NCI-H510A treated with DMSO at 0.1 percent for 48 hours (cell line): ENCODE measurements at places on chromosomes 7 and 10.

DNA sequence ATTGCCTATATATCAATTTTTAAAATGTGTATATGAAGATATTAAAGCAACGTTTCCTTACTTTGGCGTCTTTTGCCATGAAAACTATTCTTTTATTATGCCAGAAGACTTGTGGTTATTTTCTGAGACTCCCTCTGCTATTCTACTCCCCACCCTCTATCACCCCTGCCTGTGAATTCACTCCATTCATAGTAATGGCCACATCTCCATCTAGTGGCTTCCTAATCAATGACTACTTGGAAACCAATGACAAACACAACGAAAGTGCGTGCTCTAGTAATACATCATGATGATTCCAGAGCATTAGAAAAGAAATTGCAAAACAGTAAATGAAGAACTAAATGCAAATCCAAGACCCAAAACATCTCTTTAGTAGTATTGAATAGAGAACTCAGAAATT is 186.7 kb upstream of the HGF start:
- no peak for DNase-seq

DNA sequence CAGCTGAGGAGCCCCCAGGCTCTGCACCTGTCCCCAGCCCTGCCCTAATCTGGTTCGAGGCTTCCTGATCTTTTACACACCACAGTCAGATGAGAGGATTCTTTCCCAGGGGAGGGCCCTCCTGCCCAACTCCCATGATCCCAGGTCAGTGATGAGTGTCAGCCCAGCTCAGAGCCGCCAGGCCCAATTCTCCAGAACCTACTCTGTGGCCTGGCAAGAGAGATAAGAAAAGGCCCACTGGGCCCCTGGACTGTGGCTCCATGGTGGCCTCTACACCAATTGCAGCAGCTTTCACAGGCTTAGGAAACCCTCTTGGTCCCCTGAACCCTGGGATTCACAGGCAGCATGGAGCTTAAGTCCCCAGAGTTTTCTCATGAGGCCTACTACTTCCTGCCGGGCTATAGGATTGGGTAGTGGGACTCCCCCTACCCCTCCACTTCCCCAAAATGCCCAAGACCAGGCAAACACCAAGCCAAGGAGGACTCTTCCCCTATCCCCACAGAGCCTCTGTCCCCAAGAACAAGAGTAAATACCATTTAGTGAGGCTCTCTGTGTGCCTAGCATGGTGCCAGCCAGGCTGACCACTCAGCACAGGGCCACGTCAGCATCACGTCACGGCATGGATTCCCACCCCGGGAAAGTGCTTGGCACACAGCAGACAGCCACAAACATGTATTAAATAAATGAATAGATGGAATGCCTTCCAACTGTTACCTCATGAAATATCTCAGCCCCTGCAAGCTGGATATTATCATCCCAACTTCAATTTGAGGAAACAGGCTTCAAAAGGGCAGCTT is 100.0 kb downstream of the GRID1 start:
- no peak for DNase-seq

DNA sequence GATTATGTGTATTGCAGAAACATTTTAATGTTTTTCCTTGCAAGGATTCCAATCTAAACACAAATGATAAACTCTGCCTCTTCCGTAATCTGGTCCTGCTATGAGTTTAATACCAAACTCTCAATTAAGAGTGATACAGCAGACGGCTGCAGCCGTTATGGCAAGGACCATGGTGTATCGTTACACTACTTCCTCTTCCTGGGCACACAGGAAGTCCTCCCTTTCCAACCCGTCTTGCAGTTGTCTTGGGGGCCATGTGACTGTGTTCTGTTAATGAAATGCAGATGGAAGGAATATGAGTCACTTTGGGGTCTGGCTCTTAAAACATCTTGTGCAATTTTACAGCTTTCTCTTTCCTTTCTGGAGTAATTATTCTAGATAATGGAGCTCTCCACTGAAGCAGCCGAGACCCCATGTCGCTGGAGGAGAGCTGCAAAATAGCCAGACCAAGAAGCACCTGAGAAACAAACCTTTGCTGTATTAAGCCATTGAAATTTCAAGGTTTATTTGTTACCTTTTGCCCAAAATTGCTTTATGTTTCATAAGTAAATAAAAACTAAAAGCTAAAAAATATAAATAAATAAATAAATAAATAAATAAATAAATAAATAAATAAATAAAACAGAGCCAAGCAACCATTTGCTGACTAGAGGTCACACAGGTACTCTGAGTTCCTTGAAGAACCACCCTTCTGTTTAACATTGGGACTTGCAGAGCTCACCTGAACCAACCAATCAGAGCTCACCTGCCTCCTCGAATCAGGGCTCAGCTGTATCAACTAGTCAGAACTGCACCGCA is 74.7 kb downstream of the FRMPD2 start:
- DNase-seq, result no peak

DNA sequence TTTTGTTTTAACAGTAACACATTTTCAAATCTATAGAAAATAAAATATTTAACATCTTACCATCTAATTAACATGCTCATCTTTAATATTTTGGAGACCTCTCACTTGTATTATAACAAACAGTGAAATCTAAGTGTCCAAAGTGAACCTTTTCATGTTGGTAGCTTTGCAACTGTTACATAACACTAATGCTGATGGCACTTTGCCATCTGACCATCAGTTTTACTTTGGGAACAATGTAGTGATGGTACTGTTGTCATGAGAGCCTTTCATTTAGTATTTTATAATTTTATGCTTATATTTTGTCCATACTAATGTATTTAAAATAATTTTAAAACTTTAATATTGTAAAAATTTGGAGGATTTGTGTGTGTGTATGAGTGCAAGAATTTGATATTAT is 1017.0 kb upstream of the KCND2 start:
- peak; percentile 1 for DNase-seq

- no peak for DNase-seq
These were observed 64.7 kb downstream of the CDH23 start for GRCh38 chr10:71461457-71461856.

DNA sequence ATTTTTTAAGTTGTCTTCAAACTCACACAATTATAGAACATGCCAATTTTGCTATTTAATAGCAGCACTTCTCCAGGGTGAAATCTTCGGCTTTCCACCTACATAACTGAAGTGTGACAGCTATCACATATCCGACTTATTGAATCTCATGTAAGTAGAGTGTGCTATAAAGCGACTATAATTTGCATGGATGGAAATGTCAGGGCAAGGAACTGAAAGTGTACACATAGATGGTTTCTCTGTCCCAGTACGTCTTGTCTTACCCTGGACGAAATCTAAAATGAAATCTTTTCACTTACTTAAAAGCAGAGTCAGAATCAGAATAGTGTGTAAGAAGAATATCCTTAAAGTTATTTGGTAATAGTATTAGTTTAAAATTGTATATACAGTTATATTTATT is 132.3 kb downstream of the THSD7A start:
- no peak for DNase-seq

GRCh38 chr7:80977751-80978150 is 58.9 kb upstream of the SEMA3C start:
- no peak for DNase-seq

DNA sequence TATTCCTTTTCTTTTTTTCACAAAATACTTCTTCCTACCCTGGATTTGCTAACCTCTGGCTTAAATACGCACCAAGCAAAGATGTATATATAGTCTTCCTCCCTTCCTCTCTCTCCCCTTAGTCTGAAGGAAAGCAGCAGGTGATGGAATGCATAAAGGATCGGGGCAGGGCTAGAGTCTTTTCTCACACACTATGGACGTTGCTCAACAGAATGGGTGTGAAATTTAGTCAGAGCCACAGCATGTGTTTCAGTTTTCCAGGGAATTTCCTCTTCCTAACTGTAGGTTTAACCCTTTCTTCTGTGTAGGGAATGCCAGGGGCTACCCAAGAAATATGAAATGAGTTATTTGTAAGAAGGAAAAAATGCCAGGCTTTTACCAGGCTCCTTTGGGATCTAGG is 71.4 kb upstream of the NFKB2 start:
- no peak for DNase-seq
